Activated CD4-positive, alpha-beta T cell treated with anti-CD3 and anti-CD28 coated beads, Interleukin-2, Interleukin-4, amounts not matched to agents 100 ng/mL and 50 ng/mL, durations not matched to agents 16 hours and 8 hours (primary cell): ENCODE measurements at places on chromosomes 11 and 22.
A peak's percentile ranks its signal among the peaks of the same experiment; 100 is the strongest.

- DNase-seq, result peak; percentile 45
Observed at GRCh38 chr11:17063171-17064002, 14.1 kb downstream of the RPS13 start.

- peak; percentile 7 for DNase-seq
Observed at GRCh38 chr11:71420455-71421241, 27.5 kb downstream of the DHCR7 start.

- no peak for DNase-seq
Observed at GRCh38 chr11:76788661-76789442, 5.7 kb downstream of the TSKU start.

DNA sequence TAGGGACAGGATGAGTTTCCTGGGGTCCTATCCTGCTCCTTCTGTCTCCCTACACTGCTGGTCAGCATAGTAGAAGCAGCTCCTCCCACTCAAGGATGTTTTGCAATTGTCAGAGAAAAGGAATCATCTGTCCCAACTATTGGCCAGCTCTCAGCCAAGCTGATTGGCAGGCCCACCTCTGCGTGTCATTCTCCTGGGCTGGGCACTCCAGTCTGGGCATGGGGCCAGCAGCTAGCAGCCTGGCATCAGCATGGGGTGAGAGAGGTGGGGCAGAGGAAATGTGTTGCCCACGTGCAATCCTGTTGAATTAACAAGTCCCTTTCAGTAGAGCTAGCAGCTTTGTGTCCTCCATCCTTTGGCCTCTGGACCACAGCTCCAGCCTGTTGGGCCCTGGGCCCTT is 14.1 kb downstream of the ANKK1 start:
- DNase-seq, result no peak

DNA sequence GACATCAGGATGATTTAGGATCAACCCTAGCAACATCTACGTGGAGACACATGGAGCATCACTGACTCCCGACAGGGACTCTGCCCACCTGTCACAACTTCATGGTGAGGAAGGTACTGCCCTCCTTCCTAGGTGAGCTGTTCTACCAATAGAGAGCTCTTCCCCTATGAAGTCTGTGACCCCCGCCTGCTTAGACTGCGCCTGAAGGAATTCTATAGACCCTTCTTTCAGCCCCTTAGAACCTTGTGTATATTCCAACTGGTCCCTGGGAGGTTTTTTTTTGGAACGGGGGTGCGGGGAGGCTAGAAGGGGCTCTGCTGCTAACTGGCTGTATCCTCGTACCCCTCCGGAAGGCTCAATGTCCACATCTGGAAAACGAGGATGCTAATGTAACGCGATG is 566 bp downstream of the INTS4 start:
- no peak for DNase-seq

GRCh38 chr11:2885678-2886081 is at the start of gene CDKN1C:
TSS of gene CDKN1C (minus strand) at chr11:2885775. CDS start at chr11:2885456, 319 bp downstream.
- DNase-seq, result peak; percentile 71

DNA sequence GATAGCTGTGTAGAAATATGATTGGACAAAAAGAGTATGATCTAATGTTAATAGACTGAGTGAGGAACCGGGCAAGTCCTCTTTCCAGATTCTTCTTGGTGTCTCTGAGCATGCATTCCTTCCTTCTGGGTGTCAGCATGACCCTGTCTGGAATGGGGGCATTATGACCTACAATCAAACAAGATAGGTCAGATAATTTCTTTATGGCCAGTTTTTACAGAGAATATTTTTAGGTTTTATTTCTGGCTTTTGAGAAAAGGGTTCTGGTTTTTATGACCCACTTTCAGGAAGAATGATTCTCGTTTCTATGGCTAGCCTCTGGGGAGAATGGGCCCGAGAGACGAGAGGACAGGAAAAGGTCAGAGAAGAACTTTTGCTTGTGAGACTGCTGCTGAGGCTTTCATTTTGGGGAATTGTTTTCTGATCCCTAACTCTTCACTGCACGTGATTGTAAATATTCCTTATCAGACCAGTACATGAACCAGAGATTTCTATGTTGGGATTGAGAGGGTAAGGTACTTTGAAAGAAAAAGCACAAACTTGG is 383.8 kb downstream of the AASDHPPT start:
- DNase-seq, result no peak

DNA sequence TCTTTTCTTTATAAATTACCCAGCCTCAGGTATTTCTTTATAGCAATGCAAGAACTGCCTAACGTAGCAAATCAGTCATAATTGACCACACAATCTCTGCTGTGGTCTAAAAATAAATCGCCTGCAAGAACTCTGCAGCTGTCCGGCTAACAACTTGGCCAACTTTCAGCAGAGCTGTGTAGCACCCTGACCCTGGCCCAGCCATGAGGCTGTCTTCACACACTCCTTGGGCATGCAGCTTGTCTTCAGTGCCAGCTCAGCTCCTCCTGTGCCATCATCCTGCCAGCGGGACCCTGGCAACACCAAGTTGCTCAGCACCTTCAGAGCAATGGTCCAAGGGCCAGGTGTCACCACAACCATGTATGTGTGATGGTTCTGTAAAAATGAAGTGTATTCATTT is 355.6 kb downstream of the OPCML start:
- no peak for DNase-seq
